ENCODE measurements at places on chromosomes 2 and 18.

DNA sequence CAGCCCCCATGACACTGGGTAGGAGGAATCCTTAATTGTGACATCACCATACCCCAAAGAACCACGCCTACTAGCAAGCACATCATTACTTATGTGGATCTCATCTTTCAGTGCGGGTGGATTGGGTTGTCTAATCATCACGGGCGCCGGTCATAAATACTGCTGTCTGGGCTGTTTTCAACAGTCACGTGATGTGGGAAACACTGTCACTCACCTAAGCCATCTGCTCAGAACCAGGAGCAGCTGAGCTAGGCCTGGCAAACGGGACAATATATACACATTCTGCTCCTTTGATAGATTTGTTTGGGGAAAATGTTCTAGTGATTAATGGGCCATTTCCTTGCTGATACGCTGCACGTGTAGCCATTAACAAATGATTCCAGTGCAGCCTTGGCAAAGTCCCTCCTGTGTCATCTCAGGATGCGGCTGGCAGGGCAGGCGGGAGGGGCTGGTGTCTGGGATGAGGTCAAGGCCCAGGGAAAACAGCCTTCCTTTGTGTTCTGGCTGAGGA, 145.9 kb upstream of the COPS8 start:
- no peak for DNase-seq

DNA sequence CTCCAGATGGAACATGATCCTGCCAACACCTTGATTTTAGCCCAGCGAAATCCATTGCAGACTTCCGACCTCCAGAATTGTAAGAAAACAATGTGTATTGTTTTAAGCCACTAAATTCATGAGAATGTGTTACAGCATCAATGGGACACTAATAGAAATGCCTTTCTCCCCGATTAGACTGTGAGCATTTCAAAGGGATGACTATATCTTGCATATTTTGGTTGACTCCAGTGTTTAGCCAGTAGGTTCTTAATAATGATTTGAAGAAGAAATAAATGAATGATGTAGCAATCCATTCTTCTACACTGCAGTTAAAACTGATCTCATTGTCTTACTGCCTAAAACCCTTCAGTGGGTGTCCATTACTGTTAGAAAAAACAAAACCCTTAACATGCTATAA, 67.4 kb upstream of the ACVR1C start:
- DNase-seq = no peak

DNA sequence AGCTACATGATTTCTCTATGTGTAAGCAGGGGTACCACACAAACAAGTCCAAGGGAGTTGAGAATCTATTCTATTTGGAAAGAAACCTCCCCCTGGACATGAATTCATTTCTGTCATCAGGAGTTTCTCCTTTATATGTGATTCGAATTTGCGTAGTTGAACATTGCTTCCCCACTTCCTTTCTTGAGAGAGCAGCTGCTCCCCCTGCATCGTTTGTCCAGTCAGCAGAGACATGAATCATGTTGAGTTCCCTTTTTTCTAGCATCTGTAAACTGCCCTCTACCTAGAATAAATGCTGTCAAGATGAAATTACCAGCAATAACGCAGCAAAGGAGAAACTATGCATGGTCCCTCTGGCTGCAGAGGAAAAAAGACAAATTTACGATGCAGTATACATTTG, 73.8 kb downstream of the KIF5C start:
- no peak for DNase-seq

- DNase-seq = no peak
Observed at GRCh38 chr2:10884574-10884975, 27.2 kb upstream of the KCNF1 start.

GRCh38 chr2:11589316-11589940, 55.6 kb downstream of the GREB1 start:
- no peak for DNase-seq

DNA sequence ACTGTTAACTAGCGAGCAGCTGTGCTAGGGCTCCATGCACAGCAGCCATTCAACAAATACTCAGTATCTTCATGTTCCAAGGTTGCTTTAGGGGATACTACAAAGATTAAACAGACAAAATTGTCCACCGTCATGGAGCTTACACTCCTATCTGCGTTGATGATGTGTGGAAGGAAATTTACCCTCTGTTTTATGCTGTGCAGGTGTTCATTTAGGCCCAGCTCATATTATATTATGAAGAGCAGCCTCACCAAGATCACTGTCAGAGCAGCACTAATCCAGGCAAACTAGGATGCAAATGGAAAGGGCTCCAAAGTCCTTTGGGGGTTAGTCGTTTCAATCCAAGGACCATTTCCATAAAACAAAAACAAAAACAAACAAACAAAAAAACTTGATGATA, 13.4 kb upstream of the WIPF1 start:
- DNase-seq = no peak

- no peak for DNase-seq
Observed at GRCh38 chr2:224156436-224156835, 117.3 kb upstream of the SERPINE2 start.

DNA sequence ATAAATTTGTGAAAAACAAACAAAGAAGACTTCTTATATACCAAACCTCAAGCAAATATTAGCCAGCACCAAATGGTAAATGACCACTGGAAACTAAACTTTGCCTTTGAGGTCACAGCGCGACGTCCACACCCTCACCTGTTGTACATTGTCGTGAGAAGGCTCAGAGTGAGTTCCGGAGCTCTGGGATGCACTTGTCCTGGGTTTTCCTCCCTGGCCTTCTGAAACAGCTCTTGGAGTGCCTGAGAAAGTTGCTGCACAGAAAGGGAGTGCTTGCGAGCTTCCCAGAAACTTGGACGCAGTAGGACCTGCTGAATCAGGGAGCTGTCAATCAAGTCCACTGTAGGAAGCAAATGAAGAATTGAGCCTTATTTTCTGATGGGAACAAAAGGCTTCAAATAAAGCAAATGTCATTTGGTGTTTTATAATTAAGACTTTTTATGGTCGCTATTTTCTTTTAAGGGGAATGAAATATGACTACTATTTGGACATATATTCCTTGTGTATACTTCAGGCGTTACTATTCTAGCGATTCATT, 11.0 kb downstream of the DYTN start:
- no peak for DNase-seq

- no peak for DNase-seq
Observed at GRCh38 chr2:236449167-236449761, 120.4 kb upstream of the ACKR3 start.

- no peak for DNase-seq
Observed at GRCh38 chr18:48098007-48098406, 167.5 kb upstream of the SMAD2 start.

DNA sequence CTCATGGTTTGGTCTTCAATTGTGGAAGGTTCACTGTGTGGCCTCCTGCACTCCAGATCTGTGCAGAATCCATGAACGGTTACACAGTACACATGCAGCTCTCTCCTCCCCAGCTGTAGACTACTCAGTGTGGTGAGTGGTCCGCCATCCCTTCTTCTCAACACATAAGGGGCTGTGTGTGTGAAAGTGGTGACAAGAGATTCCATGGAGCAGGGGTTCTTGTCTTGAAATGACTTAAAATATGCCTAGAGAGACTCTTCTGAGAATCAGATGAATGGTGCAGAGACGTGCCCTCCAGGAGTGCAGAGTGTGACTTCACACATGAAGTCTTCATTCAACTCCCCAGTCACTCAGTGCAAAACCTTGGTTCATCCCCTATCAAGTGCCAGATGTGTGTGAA, 151.0 kb upstream of the COPS8 start:
- no peak for DNase-seq

GRCh38 chr2:12155303-12156051, 409.0 kb downstream of the LPIN1 start:
- no peak for DNase-seq

DNA sequence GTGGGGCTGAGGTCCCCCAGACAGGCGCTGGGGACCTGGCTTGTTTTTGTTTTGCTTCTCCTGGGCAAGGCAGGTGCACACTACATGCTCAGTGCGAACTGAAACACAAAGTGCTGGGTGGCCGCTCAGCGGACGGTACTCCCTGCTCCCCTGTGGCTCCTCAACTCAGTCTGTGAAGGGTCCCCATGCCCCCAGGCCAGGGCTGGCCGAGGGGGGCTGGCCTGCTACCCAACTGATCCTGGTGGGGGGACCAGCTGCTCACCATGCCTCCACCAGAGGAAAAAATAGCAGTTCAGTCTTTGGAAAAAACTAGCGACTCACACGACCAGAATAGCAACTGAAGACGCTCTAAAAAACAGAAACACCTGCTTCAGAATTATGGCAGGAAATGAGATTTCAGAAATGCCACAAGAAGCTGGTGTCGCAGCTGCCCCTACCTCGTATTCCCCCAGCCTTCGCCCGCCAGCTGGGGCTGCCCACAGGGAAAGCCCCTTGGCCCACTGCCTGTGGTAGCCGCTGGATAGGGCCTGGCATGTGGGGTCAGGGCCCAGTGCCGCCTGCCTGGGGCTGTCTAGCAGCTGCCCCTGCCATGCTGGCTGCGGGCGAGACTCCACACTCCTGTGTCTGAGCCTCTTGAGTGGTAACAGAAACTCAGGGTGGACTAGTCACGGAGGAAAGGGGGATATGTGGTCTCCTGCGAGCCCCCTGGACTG, 43.7 kb downstream of the MEX3C start:
- peak; percentile 37 for DNase-seq

- DNase-seq = no peak
Observed at GRCh38 chr2:119225105-119225865, 1.7 kb downstream of the STEAP3 start.

DNA sequence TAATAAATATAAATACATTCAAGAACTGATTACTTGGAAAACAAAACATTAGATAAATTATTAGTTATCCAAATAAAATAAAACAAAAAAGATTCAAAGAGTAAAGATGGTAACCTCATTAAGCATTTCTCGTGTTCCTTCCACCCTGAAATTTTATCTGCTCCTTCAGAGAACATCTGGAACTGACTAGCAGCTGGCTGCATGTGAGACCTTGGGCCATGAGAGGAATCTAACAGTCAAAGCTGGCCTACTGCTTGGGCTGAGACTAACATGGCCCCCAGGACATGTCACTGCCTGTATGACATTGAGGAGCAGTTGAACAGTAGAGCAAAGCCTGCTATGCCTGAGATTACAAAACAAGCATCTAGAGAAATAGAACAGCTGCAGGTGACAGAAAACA, 208.5 kb upstream of the ZSWIM2 start:
- DNase-seq = no peak

GRCh38 chr2:189309331-189309730, 129.8 kb upstream of the COL5A2 start:
- no peak for DNase-seq

Data from stimulated activated CD8-positive, alpha-beta memory T cell treated with anti-CD3 and anti-CD28 coated beads, Interleukin-7, amount 100 ng/mL, for 48 hours (primary cell).